Foreskin melanocyte (primary cell): ENCODE measurements at places on chromosomes 12 and 14.

- no peak for DNase-seq
Observed at GRCh38 chr12:64740646-64741045, 18.6 kb downstream of the GNS start.

- no peak for DNase-seq
Observed at GRCh38 chr12:107986183-107986582, 142.9 kb upstream of the WSCD2 start.

DNA sequence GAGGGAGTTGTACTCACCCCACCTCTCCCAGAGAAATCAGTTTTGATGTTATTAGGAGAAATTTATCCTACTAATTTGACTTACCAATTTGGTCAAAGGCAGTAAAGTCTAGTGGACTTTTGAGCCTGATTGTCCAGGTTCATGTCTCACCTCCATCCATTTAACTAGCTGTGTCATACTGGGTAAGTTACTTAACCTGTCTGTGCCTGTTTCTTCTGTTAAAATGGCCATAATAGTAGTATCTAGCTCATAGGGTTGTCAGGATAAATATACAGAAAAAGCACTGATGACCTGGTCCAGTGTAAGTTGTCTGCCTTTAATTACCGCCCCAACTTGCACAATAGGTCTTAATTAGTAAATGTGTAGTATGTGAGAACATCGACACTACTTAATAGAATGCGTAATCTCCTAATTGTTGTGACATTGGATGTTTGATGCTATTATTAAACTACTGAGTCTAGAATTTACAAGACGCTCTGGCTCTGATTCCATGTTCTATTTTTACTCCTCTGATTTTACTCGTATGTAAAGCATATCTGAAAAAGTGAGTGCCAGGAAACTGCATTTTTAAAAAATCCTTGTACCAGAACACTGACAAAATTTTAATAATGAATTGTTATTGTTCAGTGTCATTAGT is 1.5 kb downstream of the RAB21 start:
- no peak for DNase-seq

DNA sequence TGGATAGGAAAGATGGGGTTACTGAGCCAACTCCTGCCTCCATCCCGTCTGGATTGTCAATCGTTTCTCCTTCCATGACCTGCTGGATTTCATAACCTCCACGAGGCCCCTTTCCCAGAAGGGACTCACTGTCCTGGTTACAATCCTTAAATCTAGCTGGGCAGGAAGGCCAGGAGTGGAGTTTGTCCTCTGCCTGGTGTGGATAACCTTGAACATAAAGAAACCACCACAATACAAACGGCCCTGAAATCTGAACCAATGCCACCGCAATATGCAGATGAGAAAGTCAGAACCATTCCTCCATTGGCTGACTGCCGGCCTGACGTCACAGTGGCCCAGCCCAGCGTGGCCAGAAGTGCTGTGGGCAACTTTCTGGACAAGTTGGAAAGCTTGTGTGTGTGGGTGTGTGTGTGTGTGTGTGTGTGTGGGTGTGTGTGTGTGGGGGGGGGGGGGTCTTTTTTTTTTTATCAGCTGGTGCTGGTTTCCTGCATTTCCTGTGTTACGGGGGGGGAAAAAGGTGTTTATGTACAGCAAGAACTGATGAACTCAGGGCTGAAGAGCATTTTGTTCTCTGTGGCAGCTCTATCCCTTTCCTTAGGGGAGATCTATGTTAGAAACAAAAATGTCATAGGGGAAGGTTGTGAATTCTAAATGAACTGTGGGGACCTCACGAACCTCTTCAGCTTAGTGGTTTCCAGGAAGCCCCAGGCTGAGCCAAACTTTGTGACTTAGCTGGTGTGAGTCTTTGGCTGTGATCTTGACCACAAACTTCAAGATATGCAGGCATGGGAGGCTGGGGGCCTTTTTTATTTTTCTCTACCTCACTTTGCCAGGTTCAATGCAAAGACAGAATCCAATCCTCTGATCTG is 81.6 kb upstream of the MED13L start:
- peak; percentile 89 for DNase-seq

DNA sequence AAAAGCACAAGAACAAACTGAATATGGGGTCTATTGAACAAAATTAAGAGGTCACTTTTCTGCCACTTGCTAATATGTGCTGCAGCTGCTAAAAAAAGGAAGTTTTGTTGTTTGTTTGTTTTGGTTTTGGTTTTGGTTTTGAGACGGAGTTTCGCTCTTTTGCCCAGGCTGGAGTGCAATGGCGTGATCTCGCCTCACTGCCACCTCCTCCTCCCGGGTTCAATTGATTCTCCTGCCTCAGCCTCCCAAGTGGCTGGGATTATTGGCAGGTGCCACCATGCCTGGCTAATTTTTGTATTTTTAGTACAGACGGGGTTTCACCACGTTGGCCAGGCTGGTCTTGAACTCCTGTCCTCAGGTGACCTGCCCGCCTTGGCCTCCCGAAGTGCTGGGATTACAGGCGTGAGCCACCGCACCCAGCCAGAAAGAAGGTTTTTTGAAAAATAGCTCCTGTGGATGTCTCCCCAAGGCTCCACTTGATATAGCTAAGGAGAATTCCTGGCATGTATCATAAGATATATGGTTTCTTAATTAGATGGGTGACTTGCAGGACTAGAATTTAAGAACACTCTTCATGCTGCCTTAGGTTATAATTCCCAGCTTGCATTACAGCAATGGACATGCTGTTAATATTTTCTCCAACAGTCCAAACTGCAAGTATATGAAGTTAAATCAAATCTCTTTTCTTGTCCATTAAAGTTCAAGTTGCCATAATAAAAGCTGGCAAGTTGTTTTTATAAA is 237.6 kb upstream of the AMIGO2 start:
- no peak for DNase-seq

GRCh38 chr12:19496219-19496878 is 57.1 kb downstream of the AEBP2 start:
- DNase-seq = no peak

- DNase-seq = no peak
Observed at GRCh38 chr12:23066095-23066494, 441.1 kb downstream of the ETNK1 start.

GRCh38 chr14:99873653-99874052 is 80.4 kb downstream of the EML1 start:
- DNase-seq = no peak

DNA sequence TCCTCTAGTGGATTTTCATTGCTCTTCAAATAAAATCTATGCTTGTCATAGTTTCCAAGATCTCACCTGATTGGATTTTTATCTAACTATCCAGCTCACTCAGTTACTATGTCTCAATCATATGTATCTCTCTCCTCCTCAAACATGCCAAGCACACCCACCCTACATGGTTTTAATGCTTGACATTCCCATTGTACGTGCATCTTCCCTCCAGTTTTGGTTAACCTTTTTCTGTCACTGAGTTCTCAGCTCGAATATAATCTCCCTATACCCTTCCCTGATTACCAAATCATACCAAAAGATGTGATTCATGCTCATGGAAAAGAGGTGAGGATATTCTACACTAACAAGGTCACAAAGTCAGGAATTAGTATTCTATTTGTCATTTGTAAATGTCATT is 12.0 kb upstream of the PTPRQ start:
- DNase-seq = no peak

DNA sequence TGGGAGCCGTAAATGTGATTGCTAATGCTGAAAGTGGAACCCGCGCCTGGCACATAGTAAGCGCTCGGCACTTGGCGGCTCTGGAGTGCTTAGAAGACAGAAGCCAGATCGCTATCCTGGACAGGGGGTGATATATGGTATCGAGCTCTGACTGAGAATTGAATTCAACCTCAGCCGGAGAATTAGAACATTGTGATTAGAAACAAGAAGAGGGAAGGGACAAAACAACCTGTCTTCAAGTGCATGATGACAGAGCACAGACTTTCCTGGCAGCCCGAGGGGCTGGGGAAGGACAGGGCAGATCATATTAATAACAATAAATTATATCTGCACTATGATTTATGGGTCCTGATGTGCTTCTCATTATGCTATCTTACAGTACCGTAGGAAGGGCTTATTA is 66.9 kb upstream of the TBX3 start:
- DNase-seq = no peak

DNA sequence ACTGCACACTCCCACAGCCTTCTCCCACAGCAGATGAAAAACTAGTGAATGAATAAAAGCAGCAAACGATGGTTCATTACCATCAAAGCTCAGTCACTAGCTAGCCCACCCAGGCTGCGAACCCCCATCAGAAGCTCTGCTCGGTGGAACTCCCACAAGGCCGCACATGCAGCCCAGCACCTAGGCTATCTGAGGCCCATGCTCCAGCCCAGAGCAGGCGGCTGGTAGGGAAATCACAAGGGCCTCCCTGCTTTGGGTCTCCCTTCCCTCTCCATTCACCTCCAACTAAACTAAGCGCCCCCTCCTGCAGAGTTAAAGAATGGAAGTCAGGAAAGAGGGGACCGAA is 69.0 kb downstream of the ITPK1 start:
- DNase-seq = no peak
